HT1080 (cell line): ENCODE measurements at places on chromosomes 4 and X. TPM values are rescaled to one million over a fixed set of nuclear protein-coding genes. Genes with fewer than 3 reads are reported as not detected.

Gene CDX4
- not detected in 2 replicates for total RNA-seq

Gene SOX3
- not detected in 2 replicates for total RNA-seq

Gene DCAF8L2
- not detected in 2 replicates for total RNA-seq

Gene NPNT
- total RNA-seq = not detected in 2 replicates
